ENCODE measurements at places on chromosomes 12 and 14. TPM values are rescaled to one million over a fixed set of nuclear protein-coding genes. Genes with fewer than 3 reads are reported as not detected.

DNA sequence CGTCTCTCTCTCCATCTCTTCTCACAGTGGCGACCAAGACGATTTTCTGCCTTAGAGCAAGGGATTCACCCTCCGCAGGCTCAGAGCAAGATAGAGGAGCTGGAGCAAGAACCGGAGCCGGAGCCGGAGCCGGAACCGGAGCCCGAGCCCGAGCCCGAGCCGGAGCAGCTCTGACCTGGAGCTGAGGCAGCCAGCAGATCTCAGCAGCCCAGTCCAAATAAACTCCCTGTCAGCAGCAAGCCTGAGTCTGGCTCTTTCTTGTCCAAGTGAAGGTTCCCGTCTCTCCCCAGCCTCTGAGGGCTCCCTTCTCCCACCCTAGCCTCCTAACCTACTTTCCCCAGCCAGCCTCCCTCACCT lies 5.9 kb downstream of the LAG3 start:
- no peak for DNase-seq

GRCh38 chr12:129009833-129010622 lies 156.8 kb downstream of the GLT1D1 start:
- no peak for DNase-seq

- DNase-seq: peak; percentile 23
Observed at GRCh38 chr12:114918535-114919233, 234.7 kb upstream of the TBX3 start.

- DNase-seq: no peak
Observed at GRCh38 chr12:111434049-111434448, 28.3 kb downstream of the SH2B3 start.

SLC25A47 gene
- 378 TPM for total RNA-seq

DNA sequence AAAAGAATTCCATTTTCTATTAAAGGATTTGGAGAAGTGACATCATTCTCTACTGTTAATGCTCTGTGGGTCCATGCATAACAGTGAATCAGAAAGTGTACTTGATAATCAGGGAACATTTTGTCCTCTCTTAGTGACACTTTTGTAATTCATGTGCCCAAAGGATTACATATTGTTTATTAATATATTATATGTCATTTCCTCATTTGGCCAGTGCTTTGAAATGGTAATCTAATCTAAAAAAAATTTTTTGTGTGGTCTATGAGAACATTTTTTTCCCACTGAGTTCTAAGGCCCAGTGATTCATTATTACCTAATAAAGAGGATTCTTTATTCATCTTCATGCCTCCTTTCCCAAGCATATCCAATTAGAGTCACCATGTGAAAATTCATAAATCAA lies 79.7 kb upstream of the MYF6 start:
- DNase-seq: no peak

DNA sequence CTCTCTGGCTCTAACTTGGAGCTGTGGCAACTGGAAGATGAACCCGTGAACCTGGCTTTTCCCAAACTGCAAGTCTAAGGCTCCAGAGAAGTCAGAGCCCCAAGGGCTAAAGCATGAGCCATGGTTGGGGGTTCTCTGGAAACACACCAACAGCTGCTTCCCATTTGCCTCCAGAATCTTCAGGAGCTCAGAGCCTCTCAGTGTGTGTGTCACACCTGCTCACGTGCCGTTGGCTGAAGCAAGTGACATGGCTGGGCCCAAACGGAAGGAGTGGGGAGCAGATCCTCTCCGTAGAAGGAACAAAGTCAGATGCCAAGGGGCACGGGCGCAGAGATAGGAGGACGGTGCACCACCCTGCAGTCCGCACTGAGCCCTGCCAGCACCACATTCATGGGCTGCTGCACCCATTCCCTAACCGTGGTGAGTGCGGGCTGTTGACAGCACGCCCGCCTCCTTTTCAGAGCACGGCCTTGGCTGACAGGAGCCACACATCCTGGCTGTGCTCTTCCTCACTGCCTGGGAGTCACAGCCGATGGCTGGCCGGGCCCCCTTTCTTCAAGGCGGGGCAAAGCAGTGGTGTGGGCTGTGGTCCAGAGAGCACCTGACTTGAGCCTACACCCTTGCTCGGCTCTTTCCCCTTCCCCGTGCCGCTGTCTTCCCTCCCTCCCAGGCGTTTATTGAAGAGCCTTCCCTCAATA lies 16.6 kb upstream of the TRAF3 start:
- no peak for DNase-seq

GRCh38 chr14:49966304-49966809 lies 73.5 kb downstream of the ARF6 start:
- DNase-seq: peak; percentile 62

NOXRED1 gene
- total RNA-seq: not detected

AKAP5 gene
- 0.21 TPM for total RNA-seq

GRCh38 chr14:93305725-93306418 lies 27.0 kb downstream of the BTBD7 start:
- DNase-seq: no peak

GLT8D2 gene
- total RNA-seq: 0.71 TPM

DNA sequence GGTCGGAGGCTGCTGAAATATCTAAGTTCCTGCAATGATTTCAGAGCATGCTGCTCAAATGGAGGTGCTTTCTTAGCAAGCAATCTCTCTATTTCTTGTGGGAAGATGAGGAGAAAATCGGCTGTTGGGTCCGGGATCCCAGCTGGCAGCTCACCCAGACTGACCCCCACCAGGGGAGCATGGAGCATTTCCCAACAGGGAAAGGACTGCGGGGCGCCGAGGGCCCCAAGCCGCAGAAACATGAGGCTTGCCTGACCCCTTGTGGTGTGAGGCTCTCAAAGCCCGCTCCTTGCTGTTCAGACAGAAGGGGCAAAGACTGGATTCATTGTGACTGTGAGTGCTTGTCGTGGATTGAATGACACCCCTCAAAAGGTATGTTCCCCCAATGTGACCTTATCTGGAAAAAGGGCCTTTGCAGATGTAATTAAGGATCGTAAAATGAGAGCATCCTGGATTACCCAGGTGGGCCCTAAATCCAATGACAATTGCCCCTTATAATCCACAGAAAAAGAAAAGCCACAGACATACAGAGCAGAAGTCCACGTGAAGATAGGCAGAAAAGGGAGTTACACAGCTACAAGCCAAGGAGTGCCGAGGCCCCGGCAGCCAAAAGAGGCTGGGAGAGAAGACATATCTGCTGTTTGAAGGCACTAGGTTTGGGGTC lies 116.3 kb upstream of the VASH1 start:
- DNase-seq: no peak

ADSS1 gene
- 8.1 TPM for total RNA-seq

DNA sequence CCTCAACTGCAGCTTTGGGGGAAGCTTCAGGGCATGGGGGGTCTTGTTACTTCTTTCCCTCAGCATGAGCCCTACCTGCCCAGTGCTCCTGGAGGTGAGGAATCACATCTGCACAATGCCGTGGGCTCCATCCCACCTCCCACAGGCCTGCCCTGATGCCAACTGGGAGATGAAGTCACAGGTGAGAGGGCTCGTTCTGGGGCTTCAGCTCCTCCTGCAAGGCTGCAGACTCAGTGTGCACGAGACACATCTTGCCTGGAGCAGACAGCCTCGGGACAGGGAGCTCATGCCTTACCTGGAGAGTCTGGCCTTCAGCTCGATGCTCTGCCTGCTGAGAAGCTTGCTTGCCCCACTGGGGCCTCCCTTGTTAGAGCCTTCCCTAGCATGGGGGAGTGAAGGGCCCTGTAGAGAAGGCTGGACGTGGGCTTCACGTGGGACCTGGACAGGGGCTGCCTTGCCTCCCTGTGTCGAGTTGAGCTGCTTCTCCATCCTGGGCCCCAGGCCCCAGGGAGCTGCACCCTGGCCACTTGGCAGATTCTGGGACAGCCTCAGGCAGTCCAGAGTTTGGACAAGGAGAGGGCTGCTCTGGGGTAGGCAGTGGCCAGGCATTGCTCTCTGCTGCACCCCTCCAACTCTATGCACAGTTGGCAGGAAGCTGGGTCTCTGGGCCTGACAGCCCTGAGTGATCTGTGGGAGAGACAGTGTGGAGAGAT lies 171.4 kb downstream of the KIF26A start:
- DNase-seq: no peak

DNA sequence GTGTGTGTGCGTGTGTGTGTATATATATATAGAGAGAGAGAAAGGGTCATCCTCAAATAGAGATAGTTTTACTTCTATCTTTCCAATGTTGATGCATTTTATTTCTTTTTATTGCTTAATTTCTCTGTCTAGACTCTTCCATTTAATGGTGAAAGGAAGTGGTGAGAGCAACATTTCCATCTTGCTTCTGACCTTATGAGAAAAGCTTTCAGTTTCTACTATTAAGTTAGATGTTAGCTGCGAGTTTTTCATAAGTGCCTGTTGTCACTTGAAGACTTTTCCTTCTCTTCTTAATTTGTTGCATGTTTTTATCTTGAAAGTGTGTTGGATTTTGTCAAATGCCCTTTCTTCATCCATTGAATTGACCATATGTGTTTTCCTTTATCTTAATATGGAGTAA lies 304.4 kb upstream of the FAR2 start:
- no peak for DNase-seq

IQSEC3 gene
- total RNA-seq: not detected

GRCh38 chr12:106866426-106867080 lies 89.2 kb upstream of the TMEM263 start:
- no peak for DNase-seq

SLC41A2 gene
- 64.1 TPM for total RNA-seq

GRCh38 chr12:74602881-74603672 lies 65.4 kb downstream of the ATXN7L3B start:
- no peak for DNase-seq

SIX6 gene
- not detected for total RNA-seq

GRCh38 chr12:92943482-92944250 lies 14.6 kb upstream of the EEA1 start:
- DNase-seq: no peak

DNA sequence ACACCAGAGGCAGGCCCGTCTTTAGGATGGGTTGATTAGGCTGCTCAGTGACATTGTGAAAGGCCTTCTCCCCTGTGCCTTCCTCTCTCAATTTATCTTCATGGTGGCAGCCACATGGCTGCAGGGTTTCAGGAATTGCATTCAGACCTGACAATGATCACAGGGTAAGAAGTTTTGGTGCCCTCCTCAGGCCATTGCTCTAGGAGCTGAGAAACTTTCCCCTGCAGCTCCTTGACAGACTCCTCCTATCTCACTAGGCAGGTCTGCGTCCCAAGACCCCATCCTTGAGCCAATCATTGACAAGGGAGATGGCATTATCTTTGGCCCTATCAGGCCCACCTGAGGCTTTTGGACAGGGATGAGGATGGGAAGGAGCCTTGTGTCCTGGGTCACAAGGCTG lies 57.4 kb upstream of the ANO4 start:
- DNase-seq: no peak

DNA sequence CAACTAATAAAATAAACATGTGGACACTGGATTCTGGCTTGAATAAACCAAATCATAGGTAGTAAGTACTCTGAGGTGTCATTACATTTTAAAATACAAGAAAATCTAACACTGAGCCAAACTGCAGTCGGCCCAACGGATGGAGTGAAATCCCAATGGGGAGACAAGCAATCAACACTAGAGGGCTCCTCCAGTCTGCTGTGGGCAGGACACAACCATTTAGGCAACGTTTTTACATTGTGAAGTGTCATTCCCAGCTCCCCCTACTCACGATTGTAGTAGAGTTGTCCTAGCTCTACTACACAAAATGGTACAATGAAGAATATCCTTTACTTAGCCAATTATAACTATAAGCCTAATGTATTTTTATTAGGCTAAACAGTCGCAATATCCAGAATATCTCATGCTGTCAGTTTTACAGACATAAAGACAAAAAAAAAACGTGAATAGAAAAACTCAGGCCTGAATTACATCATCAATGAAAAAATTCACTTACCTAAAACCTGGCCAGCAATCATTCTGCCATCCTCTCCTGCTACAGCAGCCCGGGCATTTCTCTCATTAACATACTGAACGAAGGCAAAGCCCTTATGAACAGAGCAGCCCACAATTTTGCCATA lies 35.7 kb downstream of the HNRNPC start:
- no peak for DNase-seq

DNA sequence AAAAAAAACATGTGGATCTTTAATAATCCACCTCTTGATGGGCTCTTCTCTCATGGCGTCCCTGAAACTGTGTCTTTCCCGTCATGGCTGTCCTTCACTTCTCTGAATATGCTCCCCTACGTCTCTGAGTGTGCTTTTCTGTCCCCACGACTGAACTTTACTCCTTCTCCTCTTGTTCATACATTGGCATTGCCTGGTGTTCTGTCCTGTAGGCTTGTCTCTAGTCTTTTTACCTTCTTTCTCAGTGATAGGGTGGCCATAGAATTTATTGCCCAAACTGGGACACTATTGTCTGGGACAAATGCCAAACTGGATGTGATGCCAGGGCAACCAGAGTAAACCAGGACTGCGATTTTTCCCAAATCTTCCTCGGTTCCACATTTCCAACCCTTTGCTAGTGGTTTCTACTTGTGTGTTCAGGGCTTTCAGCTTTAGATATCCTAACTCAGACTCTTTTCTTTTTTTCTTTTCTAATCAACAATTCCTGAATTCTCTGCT lies 202.2 kb downstream of the ATP23 start:
- no peak for DNase-seq

DNA sequence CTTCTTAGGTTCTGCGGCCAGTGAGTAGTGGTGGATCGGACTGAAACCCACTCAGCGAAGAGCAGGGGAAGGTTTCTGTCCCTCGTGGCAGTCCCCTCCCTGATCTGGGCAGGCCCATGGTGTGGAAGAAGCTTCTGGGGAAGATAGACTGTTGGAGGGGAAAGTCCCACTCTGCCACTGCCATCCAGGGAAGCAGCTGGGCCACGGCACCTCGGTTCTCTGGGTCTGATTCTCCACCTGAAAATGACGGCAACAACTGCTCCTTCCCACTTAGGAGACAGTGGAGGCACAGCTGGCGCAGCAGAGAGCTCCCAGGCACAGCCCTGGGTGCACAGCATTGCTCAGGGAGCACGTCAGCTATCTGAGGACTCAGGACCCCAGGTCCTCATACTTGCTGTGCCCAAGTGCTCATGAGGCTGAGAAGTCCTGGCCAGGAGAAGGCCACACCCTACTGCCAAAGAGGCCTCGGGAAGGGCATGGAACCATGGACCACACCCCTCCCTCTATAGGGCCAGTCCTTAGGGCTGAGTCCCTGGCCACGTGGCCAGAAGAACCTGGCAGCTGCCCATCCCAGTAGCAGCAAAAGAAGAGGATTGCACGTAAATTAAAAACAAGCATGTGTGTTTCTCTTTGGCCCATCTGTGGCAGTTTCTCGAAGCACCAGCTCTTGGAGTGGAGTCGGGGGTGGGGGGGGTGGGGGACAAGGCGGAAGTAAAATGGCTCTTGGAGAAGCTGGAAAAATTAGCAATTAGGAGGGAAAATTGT lies 85.3 kb upstream of the BCL11B start:
- no peak for DNase-seq
